NCI-H524 treated with DMSO at 0.1 percent for 48 hours (cell line): ENCODE measurements at places on chromosomes 5 and 9.

DNA sequence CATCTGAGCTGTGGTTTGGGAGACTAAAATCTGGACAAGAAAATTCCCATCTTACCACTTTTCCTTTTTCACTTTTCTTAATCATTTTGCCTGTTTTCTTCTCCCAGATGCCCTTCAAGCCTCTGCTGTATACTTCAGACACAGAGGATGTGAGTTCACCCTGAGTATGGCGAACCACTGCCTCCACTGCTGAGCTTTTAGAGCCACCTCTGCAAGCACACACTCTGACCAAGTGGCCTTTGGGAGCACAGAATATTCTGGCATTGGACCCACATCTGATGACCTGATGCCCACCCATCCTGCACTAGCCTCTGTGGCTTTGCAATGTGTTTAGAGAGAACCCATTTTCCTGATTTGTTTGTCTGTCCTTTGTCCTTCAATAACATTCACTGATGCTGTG, 32.5 kb downstream of the TERT start:
- no peak for DNase-seq

DNA sequence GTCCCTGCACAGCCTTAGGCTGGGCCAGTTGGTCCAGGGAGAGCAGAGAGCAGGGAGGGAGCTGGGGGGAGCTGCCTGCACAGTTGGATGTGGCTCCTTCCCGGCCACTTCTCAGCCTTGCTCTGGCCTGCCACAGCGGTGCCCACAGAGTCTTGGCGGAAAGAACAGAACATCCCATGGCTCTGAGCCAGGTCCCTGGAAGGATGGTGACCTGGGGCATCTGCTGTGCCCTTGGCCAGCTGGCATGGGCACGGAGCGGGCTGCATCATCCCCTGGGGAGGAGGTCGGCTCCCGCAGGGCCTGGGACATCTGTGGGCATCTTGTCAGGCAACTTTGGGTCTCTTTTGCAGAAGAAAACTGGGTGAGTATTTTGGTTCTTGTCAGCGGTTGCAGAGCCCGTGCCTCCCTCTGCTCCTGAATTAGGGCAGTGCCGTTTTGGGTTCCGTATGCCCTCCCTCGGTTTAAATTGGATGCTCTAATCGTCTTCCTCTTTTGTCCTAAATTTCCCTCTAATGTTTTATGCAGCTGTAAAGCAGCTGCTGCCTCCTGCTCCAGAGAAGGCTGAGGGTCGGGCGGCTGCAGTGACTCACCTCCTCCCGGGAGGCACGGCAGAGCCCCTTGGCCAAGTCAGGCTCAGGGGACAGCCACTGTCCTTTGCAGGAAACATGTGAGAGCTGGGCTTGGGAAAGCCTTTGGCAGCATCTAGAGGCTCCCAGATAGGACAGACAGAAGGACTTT, 10.5 kb upstream of the NACC2 start:
- peak; percentile 33 for DNase-seq

DNA sequence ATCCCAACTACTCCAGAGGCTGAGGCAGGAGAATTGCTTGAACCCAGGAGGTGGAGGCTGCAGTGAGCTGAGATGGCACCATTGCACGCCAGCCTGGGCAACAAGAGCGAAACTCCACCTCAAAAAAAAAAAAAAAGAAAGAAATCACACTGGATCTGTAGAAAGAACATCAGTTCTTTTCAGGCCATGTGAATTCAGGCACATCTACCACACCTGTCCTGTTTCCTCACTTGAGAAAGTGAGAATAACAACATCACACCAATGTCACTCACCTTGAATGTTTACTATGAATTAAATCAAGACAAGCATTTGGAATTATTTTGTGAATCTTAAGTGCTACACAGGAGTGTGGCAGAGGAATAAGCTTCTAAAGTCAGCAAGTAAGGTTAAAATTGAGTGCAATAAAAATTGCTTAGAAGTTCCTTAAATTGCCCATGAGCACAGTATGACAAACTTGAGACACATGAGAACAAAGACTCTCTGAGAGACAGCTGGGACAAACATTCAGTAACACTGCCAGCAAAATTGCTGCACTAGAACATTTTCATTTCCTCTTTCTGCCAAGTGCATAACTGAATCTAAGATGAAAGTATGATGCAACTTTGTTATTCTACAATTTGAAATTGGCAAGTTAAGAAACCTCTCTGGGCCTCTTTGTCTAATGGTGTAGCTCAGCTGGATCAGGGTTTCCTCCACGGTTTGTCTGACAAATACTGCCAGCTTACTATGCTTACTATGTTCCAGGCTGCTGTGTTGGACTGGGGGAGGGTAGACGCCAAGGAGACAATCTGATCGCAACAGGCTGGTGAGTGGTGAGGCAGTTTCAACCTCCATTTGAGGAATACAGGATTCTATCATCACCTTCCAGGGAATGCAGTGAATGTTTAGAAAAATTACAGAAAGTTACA, 1.9 kb upstream of the RIC1 start:
- no peak for DNase-seq

DNA sequence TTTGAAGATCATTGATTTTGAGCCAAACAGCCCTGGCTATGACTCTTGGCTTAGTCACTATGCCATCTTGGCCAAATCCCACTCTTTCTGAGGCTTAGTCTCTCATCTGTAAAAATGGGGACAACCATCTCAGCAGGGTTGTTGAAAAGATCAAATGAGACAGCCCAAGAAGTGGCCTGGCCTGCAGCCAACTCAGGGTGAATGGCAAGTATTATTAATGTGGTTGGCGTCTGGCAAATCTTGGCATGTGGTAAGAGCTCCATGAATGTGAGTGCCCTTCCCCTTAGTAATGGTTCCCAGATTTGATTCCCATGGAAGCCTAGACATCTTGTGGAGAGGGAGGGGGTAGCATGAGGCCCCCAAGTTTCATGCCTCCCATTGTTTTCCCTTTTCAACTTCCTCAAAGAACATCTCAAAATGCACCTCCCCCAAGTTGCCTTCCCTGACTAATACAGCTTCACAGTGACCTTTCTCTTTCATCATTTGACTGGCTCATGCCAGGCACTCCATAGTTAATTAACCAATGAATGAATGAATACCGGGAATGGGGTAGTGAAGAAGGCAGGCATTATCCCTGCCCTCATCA, 11.8 kb upstream of the TGFBI start:
- DNase-seq: no peak

GRCh38 chr5:149374801-149375200, 4.3 kb downstream of the IL17B start:
- DNase-seq: no peak

DNA sequence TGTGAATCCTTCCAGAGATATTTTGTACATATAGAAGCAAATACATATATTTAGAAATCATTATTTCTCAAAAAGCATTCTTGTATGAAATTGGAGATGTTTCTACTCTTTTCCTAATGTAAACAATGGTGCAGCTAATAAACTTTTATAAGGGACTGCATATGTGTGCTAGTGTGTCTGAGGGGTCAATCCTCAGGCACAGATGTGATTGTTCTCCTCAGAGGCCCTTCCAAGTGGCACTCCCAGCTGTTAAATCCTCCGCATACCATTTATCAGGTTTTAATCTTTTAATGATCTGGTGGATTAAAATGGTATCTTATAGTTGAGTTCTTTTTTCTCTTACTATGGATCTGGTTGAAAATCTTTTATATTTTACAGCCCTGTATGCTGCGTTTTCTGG, 5.6 kb upstream of the OMD start:
- peak; percentile 91 for DNase-seq

DNA sequence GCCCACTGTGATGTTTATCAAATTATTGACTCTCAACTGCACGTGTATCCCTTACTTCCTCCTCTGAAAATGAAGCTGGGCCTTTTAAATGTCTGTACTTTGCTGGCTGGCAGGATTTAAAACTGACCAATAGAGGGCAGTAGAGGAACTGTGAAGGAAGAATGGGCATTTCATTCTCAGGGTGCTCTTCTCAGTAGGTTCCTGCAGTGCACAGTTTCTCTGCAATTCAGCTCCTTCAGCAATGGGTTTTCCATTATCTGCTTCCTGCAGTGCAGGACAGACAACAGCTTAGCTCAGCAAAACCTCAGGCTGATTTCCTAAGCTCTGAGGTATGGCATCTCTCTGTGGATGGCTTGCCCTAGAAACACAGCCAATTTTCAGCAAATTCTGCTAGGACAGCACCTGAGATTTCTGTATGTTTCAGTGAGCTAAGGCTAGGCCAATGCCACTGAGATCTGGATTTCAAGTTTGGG, 298.4 kb upstream of the PRDM9 start:
- peak; percentile 26 for DNase-seq

- DNase-seq: no peak
Measured at GRCh38 chr5:102922111-102922720, 167.1 kb downstream of the PAM start.

DNA sequence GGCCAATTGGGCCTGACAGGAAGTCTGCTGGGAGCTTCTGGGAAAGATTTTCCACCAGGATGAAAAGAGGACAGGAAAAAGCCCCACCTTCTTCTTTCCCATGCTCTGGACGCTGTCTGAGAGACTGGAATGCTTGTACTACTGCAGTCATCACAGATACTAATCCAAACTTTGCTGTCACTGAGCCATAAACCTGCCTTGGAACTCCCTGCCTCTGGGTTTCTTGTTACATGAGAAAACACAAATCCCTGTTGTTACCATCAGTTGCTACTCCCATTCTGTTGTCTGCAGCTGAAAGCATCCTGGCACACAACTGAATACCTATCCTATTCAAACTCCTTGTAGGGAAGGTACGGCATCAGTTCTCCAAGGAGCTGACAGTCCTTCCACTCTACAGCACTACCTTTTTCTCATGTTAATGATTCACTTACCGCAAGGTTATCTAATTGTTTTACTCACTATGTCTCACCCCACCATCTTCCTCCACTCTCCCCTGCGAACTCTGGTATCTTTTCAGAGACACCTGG, 167.5 kb downstream of the CDK5RAP2 start:
- no peak for DNase-seq

- DNase-seq: no peak
Measured at GRCh38 chr5:101943784-101944183, 352.3 kb downstream of the SLCO4C1 start.

DNA sequence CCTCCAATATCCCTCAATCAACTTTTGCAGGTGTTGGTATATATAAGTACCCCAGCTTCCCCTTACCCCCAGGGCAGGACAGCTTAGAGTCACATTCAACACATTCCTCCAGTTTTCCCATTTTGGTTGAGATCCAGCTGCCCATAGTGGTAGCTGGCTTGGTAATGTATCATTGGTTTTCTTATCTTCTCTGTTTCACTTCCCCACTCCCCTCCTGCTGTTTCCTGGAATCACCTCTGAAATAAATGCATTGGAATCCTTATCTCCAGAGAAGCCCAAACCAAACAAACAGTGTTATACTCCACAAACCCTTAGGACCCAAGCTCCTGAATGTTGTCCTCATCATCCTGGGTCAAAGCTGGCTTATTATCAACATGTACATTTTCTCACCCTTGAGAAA, 184.8 kb downstream of the TMEM38B start:
- DNase-seq: no peak

DNA sequence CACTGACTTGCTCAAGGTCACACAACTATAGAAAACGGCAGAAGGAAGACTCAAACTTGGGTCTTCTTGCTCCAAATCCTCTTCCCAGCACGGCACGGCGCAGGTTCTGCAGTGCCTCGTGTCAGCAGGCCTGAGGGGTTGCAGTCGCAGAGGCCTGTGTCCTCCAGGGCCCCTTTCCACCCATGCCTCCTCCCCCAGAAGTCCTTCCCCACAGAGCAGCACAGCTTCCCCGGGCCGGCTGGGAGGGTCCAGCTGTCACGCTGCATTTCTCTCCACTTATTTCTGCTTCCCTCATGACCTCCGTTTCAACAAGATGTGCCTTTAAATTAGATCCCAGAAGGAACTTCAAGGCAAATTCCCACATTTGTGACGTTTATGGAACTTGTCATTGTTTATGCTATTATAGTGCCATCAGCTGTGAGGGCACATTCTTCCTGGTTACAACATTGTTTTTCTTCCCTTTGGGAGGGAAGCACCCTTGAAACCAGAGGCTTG, 148.4 kb downstream of the C5orf15 start:
- no peak for DNase-seq

DNA sequence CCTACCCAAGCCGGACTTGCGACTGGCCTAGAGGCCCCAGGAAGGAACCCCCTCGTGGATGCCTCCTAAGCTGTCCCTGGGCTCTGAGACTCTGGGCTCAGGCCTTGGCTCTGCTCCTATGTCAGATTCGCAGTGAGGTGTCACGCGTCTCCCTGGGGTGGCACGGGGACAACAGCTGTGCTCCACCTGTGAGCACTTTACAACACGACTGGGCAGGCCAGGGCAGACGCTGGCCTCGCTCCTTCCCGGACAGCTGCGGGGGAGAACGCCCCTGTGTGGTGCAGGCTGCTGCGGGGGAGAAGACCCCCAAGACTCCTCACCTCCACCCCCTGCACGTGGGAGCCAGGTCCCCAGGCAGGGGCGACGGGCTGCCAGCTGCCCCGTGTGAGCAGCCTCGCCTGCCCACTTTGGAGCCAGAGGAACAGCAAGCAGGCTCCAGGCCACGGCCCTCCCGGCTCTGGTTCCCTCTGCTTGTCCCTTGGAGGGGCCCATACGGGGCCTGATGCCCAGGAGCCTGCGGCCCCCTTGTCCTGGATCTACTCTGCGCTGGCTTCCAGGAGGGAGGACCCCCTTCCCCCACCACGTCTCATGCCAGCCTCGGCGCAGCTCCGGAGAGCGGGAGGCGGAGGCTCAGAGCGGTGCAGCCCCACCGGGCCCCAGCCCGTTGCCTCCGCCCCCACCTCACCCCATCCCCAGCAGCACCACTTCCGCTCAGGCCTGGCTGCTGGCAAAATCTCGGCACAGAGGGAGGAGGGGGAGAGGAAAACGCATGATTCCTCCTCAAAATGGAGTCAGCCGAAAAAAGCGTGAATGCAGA, 36.0 kb downstream of the SARDH start:
- DNase-seq: no peak

- DNase-seq: no peak
Measured at GRCh38 chr5:145157841-145158240, 677.3 kb downstream of the PRELID2 start.

DNA sequence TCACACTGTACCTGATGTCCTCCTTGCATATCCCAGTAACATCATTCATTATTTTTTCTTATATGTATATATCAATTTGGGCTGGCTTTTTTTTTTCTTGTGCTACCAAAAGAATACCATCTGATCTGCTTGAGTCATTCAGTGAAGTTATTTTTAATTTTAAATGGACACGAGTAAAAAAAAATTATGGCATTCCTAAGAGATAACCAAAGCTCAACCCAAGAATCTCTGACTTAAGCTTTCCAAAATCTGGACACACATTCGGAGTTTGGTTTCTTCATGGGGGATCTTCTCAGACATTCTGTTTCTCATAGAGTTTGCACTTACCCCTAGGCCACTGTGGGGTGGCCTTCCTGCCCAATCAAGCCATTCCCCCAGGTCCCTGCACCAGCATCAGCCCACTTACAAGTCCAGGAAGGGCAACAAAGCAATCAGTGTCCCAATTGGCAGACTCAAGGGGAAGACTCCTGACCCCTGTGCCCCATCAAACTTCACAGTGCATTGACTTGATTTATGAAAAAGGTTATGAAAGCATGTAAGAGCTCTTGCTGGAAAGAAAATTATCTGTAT, 49.2 kb upstream of the SPDL1 start:
- DNase-seq: no peak

DNA sequence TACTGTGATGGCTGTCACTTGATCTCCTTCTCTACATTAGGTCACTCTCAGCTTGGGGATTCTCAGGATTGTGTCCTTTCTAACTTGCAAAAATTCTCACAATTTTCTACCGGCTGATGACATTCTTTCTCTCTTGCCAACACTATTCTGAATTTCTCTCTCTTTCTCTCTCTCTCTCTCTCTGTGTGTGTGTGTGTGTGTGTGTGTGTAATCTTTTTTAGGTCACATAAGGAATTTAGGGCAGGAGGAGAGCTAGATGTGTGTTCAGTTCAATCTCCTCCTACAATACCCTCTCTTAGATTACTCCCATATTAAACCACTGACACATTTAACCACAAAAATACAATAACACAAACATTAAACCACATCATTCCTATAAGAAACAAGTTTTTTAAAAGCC, 242.3 kb upstream of the NREP start:
- no peak for DNase-seq
